Temporal lobe (tissue), 4 donors: ENCODE measurements at places on chromosomes 2 and 18. TPM values are rescaled to one million over a fixed set of nuclear protein-coding genes. Genes with fewer than 3 reads are reported as not detected.

The FOXD4L1 gene
- total RNA-seq = 0.25 TPM

The TMEM247 gene
- not detected for total RNA-seq

The NEU4 gene
- total RNA-seq = 1.5 TPM

The KCNS3 gene
- total RNA-seq = 1.7 TPM

The UGT1A5 gene
- total RNA-seq = not detected

The RNF125 gene
- total RNA-seq = 1.7 TPM

The ATG9A gene
- 22.4 TPM for total RNA-seq

The LRP1B gene
- total RNA-seq = 52.1 TPM

The CYB5A gene
- total RNA-seq = 7.9 TPM
